ENCODE measurements at places on chromosomes 4 and X.
A peak's percentile ranks its signal among the peaks of the same experiment; 100 is the strongest.

GRCh38 chrX:40440866-40441265, 139.9 kb upstream of the ATP6AP2 start:
- no peak overlapping the region for H3K4me3 ChIP-seq
- no peaks in the 10 kb centered on the region for H3K27me3 ChIP-seq
- DNase-seq = no peak
- H3K27ac ChIP-seq = peak overlapping the region; percentile 29
- H3K36me3 ChIP-seq = no peaks in the 10 kb centered on the region

DNA sequence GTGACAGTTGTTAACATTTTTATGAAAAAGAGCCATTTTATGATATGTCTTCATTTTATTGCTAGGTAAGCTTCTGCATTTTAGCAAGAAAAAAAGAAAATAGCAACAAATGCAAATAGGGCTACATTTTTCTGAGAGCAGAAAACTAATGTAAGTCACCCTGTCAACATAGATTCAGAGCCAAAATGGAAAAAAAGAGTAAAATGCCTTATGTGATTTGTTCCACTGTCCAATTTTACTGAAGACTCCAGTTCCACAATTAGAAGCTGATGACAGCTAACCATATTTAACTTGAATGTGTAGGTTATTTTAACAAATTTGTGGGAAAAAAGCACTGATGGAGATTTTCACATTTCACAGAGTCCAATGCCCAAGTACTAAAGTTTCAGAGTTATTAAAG, 772.3 kb downstream of the FAT4 start:
- H3K4me1 ChIP-seq = no peaks in the 10 kb centered on the region
- DNase-seq = no peak
- H3K4me3 ChIP-seq = no peak overlapping the region
- no peaks in the 10 kb centered on the region for H3K27me3 ChIP-seq
- no peaks in the 10 kb centered on the region for H3K36me3 ChIP-seq
- no peak overlapping the region for H3K27ac ChIP-seq

DNA sequence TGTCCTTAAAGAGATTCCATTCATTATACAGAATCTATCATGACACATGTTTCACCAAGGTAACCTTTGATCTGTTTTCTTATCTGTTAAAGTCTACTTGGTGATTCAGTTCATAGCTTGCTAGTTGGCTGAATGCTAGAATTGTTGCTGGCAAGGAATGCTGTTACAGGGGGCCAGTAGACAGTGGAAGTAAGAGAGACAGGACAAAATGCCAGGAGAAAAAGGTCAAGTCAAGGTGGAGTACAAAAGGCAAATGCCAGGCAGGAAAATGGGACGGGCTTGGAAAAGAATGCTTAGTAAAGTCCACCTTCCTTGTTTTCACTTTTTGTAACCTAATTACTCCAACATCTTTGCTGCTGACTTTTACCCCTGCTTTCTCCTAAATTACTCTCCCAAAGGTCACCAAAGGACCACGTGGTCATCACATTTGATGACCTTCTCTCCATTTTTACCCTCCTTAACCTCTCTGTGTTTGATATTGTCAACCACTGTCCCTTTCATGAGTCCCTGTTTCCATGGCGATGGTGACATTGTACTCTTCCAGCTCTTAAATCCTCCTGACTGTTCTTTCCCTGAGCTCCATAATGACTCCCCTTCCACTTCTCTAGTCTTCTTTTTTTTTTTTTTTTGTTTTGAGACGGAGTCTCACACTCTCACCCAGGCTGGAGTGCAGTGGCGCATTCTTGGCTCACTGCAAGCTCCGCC, 24.5 kb upstream of the TAPT1 start:
- no peak overlapping the region for H3K4me3 ChIP-seq
- peaks cover 46% of the 10 kb centered on the region for H3K36me3 ChIP-seq
- no peak overlapping the region for H3K27ac ChIP-seq
- no peaks in the 10 kb centered on the region for H3K27me3 ChIP-seq
- DNase-seq = no peak

- no peak overlapping the region for H3K4me3 ChIP-seq
- DNase-seq = no peak
- H3K27me3 ChIP-seq = peaks cover 3% of the 10 kb centered on the region
- no peak overlapping the region for H3K27ac ChIP-seq
- H3K4me1 ChIP-seq = no peaks in the 10 kb centered on the region
Observed at GRCh38 chrX:46456125-46456922, 88.9 kb downstream of the ZNF674 start.

GRCh38 chr4:121675715-121676114, 21.1 kb downstream of the ANXA5 start:
- no peaks in the 10 kb centered on the region for H3K27me3 ChIP-seq
- no peak overlapping the region for H3K27ac ChIP-seq
- DNase-seq = no peak
- no peaks in the 10 kb centered on the region for H3K36me3 ChIP-seq
- H3K4me3 ChIP-seq = no peak overlapping the region
- H3K4me1 ChIP-seq = no peaks in the 10 kb centered on the region

GRCh38 chr4:79413032-79413885, 5.2 kb upstream of the GK2 start:
- H3K4me1 ChIP-seq = no peaks in the 10 kb centered on the region
- H3K36me3 ChIP-seq = no peaks in the 10 kb centered on the region
- DNase-seq = no peak

- DNase-seq = no peak
- no peaks in the 10 kb centered on the region for H3K27me3 ChIP-seq
- H3K36me3 ChIP-seq = no peaks in the 10 kb centered on the region
- H3K4me3 ChIP-seq = no peak overlapping the region
- H3K4me1 ChIP-seq = no peaks in the 10 kb centered on the region
- no peak overlapping the region for H3K27ac ChIP-seq
Observed at GRCh38 chr4:166144607-166145006, 271.6 kb downstream of the TLL1 start.

- no peaks in the 10 kb centered on the region for H3K27me3 ChIP-seq
- peaks cover 16% of the 10 kb centered on the region for H3K4me1 ChIP-seq
- H3K27ac ChIP-seq = no peak within 1 kb of the TSS
- no peaks in the 10 kb centered on the region for H3K36me3 ChIP-seq
Observed at GRCh38 chr4:41256740-41257256, at the start of gene UCHL1. Gene UCHL1, plus strand, starts transcription at chr4:41256928. Its CDS starts 49 bp downstream, at chr4:41256977.

DNA sequence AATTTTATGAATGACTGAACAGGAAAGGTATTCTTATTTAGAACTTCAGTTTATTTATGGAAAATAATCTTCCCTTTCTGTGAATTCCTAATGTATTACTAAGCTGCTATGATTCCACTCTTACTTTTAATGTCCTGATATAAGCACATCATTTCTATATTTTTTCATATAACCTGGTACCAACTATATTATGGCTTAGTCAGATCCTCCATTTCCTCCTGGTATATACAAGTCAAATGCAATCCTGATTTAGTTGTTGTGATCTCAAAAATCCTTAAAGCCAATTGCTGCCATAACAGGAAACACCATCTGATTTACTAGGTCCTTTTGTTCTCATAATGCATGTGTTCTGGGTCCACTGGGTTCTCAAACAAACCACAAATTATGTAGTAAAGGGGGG, 26.8 kb downstream of the TRMT2B start:
- H3K4me1 ChIP-seq = no peaks in the 10 kb centered on the region
- H3K27ac ChIP-seq = no peak overlapping the region
- no peaks in the 10 kb centered on the region for H3K36me3 ChIP-seq
- no peak overlapping the region for H3K4me3 ChIP-seq
- no peaks in the 10 kb centered on the region for H3K27me3 ChIP-seq
- no peak for DNase-seq

- H3K4me1 ChIP-seq = no peaks in the 10 kb centered on the region
- no peak overlapping the region for H3K4me3 ChIP-seq
- DNase-seq = no peak
- no peaks in the 10 kb centered on the region for H3K27me3 ChIP-seq
Observed at GRCh38 chrX:581720-582298, 48.8 kb upstream of the SHOX start.

DNA sequence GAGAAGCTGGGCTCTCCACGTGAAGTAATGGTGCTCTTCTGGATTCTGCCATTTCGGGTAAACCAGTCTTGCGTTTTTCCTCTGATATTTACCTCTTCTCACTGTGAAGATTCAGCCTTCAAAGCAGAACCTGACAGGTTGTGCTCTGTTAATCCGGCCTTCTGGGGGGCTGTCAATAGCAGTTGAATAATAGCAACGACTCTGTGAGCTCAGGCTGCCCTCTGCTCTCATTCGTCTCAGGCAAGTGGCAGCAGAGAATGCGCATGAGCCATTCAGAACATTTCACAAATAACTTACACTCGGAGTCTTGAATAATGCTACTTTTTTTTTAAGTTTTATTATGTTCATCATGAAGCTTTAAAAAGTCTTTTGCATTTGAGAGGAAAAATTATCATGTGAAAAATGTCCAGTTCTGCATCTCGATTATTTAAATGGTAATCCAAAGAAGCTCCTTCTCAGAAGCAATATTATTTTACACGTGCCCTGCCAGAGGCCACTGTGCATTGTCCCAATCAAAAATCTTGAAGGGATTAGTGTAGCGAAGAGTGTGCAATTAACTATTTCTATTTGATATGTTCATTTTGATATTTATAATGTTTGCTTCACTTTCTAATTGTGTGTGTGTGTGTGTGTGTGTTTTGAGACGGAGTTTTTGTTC, 354.2 kb upstream of the FAT1 start:
- no peaks in the 10 kb centered on the region for H3K36me3 ChIP-seq
- H3K27ac ChIP-seq = no peak overlapping the region

DNA sequence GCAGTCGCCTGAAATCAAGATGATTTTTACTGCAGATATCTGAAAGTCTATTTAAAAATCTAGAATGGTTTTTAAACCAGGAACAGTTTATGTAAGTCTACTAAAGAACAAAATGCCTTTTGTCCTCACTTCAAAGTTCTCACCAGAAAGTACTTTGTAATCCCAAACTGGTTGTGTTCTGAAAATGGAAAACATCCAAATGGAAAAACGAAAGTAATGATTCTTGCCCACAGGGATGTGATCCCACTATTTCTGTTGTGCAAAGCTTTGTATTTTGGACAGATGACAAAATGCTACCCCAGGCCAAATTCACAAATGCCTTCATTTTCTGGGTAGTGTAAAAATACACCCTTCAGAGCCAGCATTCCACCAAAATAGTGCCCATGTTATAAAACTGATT, 265.5 kb upstream of the FTHL17 start:
- H3K27me3 ChIP-seq = no peaks in the 10 kb centered on the region
- DNase-seq = no peak
- no peak overlapping the region for H3K27ac ChIP-seq

DNA sequence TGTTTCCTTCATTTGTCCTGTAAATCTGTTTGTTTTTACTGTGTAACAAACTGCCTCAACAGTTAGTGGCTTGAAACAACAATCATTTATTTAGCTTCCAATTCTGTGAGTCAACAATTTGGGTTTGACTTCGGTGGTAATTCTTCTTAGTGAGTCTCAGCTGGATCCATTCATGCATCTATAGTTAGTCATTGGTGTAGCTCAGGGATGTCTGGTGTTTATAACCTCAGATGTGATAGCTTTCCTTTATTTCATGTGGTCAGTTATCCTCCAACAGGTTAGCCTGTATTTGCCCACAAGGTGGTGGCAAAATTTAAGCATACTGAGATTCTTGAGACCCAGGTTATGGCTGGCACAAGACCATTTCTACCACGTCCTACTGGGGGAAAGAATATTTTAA, 1267.2 kb downstream of the RAPGEF2 start:
- no peak overlapping the region for H3K4me3 ChIP-seq
- no peaks in the 10 kb centered on the region for H3K36me3 ChIP-seq
- H3K27ac ChIP-seq = no peak overlapping the region
- H3K4me1 ChIP-seq = no peaks in the 10 kb centered on the region
- H3K27me3 ChIP-seq = no peaks in the 10 kb centered on the region

GRCh38 chr4:1055721-1056590, 44.5 kb downstream of the FGFRL1 start:
- no peaks in the 10 kb centered on the region for H3K36me3 ChIP-seq
- peaks cover 7% of the 10 kb centered on the region for H3K4me1 ChIP-seq
- H3K27me3 ChIP-seq = peaks cover 68% of the 10 kb centered on the region
- DNase-seq = no peak

DNA sequence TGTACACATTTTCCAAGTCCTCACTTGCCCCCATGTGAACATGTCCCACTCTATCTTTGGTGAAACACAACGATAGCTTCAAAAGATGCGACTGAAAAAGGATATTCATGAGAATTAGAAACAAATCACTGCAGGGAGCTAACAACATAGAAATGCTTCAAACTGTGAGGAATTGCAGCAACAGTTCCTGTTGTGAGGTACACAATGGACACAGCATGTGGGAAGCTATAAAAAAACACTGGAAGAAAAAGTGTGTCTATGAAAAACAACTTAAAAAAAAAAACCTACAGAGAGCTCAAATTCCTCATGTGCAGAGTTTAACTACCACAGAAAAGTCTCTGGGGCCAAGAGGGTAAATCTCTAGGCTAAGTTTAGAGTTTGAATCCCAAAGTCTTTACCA, 51.6 kb upstream of the BLTP1 start:
- H3K27me3 ChIP-seq = no peaks in the 10 kb centered on the region
- no peak overlapping the region for H3K27ac ChIP-seq
- H3K36me3 ChIP-seq = no peaks in the 10 kb centered on the region

GRCh38 chrX:129634541-129634940, 20.2 kb downstream of the APLN start:
- no peak overlapping the region for H3K27ac ChIP-seq
- H3K4me3 ChIP-seq = no peak overlapping the region
- H3K27me3 ChIP-seq = no peaks in the 10 kb centered on the region

DNA sequence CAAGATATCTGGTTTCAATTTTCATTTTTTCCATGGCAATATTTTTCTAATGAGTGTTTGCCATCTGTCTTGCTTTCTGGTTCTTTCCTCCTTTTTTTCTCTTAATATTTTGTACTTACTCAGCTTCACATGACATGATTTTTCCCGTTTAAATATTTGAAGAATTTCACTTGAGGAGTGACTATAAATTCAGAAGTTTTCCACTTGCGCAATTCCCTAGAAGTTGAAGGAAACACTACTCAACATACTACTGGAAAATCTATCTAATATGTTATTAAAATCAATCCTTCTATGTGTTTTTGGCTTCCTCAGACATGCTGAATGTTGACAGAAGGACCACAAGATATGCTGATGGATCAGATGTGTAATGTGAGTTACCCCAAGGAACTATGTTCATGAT, 36.8 kb upstream of the BANK1 start:
- no peaks in the 10 kb centered on the region for H3K36me3 ChIP-seq
- DNase-seq = no peak
- no peak overlapping the region for H3K4me3 ChIP-seq
- no peaks in the 10 kb centered on the region for H3K27me3 ChIP-seq

GRCh38 chr4:182105416-182105815, 137.8 kb upstream of the TENM3 start:
- no peak for DNase-seq
- H3K27ac ChIP-seq = no peak overlapping the region
- H3K27me3 ChIP-seq = no peaks in the 10 kb centered on the region

GRCh38 chr4:62366939-62367338, 1166.8 kb downstream of the ADGRL3 start:
- no peak for DNase-seq
- no peaks in the 10 kb centered on the region for H3K36me3 ChIP-seq
- H3K27me3 ChIP-seq = no peaks in the 10 kb centered on the region
- no peak overlapping the region for H3K27ac ChIP-seq

GRCh38 chr4:926538-926937, 5.6 kb downstream of the GAK start:
- no peaks in the 10 kb centered on the region for H3K27me3 ChIP-seq
- no peak for DNase-seq
- no peaks in the 10 kb centered on the region for H3K36me3 ChIP-seq
- H3K4me1 ChIP-seq = peaks cover 64% of the 10 kb centered on the region
- no peak overlapping the region for H3K27ac ChIP-seq

Data from tibial nerve (tissue), 4 donors.